Smooth muscle cell of trachea (primary cell): ENCODE measurements at places on chromosomes 3 and 15. TPM values are rescaled to one million over a fixed set of nuclear protein-coding genes. Genes with fewer than 3 reads are reported as not detected.

ZNF774 gene
- 1.5 and 1.9 TPM in 2 replicates for total RNA-seq

LSAMP gene
- 7.1 and 12.2 TPM in 2 replicates for total RNA-seq

FANCD2OS gene
- total RNA-seq = not detected in 2 replicates

TGFBR2 gene
- total RNA-seq = 118 and 167 TPM in 2 replicates

CCR8 gene
- not detected in 2 replicates for total RNA-seq

CADPS gene
- 3.8 and 7.4 TPM in 2 replicates for total RNA-seq
